Activated CD4-positive, alpha-beta T cell treated with anti-CD3 and anti-CD28 coated beads, Interleukin-2, amount 50 U/mL, for 48 hours (primary cell): ENCODE measurements at places on chromosomes 11 and 22.

- no peak for DNase-seq
These were observed 91.7 kb downstream of the PDE2A start for GRCh38 chr11:72582206-72583176.

DNA sequence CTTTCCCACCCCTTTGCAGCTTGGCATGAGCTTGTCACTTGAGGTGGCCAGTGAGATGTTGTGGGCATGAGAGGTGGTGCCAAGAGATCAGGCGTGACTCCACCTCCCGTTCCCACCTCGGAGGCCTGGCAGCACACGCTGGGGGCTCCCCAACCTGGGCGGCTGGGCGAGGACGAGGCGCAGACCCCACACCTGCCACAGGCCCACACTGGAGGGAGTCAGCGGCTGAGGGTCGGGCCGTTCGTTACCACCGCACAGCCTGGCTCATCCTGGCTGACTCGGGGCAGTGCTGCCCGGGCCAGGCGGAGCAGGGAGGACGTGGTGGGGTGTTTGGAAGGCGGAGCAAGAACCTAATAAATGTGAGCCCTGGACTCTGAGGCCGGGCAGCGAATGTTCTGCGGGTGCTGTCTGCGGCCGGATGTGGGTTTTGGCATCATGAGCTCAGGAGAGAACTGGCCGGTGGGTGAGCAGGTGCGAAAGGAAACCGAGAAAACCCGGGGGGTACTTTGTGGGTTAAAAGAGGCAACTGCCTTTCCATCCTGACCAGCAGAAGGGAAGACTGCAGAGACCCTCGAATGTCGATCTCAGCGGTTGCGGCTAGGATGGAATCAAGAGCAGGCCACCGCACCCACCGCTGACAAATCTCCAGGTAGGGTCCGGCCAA is 10.2 kb upstream of the IFITM3 start:
- DNase-seq: no peak

DNA sequence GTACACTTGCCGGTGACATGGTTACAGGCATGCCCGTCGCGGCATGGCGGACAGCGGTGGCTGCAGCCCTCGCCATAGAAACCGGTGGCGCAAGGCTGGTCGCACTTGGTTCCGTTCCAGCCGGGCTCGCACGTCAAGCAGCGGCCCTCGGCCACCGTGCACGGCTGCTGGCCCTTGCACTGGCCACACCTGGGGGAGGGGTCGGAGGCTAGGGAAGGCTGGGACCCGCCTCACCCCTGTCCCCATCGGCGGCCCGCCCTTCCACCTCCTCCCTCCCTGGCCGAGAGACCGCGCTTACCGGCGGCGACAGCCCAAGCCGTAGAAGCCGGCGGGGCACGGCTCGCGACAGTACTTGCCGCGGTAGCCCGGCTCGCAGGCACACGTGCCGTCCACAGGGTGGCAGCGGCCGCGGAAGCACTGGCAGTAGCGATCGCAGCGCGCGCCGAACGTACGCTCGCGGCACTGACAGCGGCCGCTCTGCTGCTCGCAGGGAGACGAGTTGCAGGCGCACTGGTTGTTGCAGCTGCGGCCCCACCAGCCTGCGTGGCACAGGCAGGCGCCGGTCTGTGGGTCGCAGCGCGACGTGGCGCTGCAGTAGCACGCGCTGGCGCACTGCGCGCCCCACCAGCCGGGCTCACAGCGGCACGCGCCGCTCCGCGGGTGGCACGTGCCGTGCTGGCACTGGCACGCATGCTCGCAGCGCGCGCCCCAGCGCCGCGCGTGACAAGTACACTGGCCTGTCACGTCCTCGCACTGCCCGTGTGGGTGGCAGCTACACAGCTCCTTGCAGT is 6.7 kb downstream of the SCARF2 start:
- DNase-seq: peak; percentile 65

- no peak for DNase-seq
These were observed 32.7 kb downstream of the ARHGAP42 start for GRCh38 chr11:100719809-100720221.
